Fibroblast of skin of right biceps (primary cell): ENCODE measurements at places on chromosomes 13 and 19.

GRCh38 chr19:23070353-23071146, 46.3 kb upstream of the ZNF730 start:
- peak; percentile 23 for DNase-seq

- peak; percentile 95 for DNase-seq
These were observed 8.0 kb downstream of the MYO1F start for GRCh38 chr19:8569066-8569771.

DNA sequence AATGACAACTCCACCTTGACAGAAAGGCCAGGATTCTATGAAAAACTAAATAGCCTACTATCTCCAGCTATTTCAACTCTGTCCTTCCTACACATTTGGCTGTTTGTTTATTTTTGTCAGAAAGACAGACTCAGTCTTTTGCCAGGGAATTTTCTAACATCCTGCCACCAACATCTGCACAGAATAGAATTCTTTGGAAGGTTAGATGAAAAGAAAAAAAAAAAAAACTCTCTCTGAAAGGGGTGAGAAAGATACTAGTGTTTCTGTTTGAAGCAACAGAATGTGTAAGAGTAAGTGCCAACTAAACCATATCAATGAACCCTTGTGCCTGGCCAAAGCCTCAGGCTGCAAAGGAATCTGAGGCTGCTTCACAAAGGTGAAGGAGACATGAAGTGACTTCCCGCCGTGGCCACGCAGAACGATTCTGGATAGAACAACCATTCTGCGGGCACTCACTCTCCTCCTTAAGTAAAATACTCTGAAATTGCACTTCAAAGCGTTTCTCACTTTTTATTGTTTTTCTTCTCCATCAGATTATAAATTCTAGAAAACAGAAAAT, 498.2 kb downstream of the IRS2 start:
- no peak for DNase-seq

GRCh38 chr13:61179741-61180140, 235.9 kb downstream of the PCDH20 start:
- DNase-seq: no peak

DNA sequence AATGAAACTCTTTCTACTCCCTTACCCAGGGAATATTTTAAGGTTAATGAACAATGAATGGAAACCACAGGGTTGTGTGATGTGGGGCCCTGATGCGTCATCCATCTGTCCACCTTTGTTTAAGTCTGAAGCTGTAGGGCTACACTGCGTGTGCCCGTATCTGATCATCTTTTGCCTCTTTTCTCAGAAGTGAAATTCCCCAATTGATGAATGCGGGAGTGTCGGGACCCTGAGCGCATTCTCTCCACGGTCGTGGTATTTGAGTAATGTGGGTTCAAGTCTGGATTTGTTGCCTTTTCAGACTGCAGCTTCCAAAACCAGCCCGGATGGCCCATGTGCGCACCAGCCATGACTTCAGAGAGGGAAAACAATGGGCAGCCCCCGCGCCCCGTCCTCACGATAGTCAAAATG, 112.3 kb downstream of the COL4A2 start:
- no peak for DNase-seq

DNA sequence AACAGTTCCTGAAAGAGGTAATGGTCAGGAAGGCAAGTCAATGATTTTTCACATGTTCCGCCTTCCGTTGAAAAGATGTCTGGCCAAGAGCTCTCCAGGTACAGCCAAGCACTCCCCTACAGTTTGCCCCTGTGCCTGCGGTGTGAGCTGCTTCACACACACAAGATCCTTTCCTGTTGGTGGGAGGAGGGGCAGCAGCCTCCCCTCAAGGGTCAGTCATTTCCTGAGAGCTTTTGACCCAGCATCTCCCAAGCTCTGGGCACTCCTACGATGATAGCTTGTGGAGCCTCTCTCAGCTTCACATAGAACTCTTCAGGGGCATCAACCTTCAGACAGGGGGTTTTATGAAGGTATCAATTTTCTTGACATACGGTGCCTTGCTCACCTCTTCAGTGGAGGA, 86.9 kb downstream of the DOCK9 start:
- DNase-seq: no peak

GRCh38 chr19:961866-962620, 22.1 kb upstream of the WDR18 start:
- DNase-seq: no peak

DNA sequence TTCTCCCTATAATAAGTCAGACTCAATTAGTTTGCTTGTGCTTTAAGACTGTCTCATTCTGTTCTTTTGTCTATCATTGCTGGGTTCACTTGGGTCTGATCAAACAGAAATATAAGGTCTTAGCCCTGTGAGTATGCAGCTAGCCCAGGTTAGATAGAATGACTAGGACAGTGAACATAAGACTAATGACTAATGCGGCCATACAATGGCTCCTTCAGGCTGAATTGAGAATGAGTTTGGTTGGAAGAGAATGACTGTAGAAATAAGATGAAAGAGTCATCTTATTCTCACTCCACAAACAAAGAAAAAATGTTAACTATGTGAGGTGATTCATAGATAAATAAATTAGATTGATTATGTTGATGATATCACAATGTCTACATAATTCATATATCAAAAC, 50.1 kb upstream of the OBI1 start:
- no peak for DNase-seq

GRCh38 chr19:51440846-51441409, 17.3 kb downstream of the SIGLEC8 start:
- DNase-seq: no peak

- peak; percentile 63 for DNase-seq
These were observed 13.2 kb upstream of the CREB3L3 start for GRCh38 chr19:4140237-4140711.

- no peak for DNase-seq
These were observed 111.8 kb downstream of the ESD start for GRCh38 chr13:46685006-46685730.

DNA sequence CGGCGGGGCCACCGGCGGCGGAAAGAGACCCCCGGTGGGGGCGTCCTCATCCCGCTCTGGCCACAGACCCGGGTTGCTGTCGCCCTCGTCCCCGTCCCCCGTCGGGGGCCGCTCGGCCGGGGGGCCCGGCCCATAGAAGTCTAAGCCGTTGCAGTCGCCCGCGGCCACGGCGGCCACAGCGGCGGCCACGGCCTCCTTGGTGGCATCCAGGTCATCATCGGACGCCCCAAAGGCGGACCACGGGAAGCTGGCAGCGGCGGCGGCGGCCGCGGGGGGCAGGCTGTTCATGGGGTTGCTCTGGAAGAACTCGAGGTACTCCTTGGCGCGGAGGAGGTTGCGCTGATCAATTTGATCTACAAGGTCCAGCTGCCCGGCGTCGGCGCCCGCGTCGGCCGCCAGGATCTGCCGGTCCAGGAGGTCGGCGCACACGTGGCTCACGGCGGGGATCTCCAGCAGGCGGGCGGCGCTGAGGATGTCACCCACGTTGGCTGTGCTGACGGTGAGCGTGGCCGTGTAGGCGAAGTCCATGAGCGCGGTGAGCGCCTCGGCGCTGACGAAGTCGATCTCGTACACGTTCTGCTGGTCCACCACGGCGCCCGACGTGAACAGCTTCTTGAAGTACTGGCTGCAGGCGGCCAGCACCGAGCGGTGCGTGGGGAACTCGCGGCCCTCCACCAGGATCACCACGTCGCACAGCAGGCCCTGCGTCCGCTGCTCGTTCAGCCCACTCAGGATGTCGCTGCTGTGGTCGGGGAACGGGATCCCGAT, 12.1 kb downstream of the ZBTB7A start:
- DNase-seq: no peak

DNA sequence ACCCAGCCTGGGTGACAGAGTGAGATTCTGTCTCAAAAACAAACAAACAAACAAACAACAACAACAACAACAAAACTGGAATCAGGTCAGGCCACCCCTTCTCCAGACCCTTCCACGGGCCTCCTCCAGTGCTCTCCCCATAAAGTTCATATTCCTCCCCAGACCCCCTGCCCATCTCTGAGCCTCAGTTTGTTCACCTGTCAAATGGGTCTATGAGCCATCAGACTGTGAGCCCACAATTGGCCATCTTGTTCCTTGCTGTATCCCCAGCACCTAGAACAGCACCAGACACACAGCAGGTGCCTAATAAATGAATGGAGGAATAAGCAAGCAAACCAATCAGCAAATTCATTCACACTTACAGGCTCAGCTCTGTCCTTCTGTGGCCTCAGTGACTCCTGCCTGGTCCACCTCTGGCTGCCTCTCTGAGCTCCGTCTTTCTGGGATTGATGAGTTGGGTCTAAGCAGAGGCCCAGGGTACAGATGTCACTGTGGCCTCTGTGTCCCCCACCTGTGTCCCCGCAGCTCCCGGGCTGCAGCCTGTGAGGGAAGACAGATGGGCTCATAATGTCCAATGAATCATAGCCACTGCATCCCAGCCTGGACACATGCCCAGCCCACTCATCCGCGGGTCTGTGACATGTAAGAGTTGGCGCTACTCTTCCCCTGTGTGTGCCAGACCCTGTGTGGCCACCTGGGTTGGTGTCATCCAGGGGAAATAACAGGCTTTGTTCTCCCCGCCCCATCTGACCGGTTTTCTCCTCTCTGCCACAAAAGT, 19.6 kb upstream of the PTPRS start:
- DNase-seq: peak; percentile 47

DNA sequence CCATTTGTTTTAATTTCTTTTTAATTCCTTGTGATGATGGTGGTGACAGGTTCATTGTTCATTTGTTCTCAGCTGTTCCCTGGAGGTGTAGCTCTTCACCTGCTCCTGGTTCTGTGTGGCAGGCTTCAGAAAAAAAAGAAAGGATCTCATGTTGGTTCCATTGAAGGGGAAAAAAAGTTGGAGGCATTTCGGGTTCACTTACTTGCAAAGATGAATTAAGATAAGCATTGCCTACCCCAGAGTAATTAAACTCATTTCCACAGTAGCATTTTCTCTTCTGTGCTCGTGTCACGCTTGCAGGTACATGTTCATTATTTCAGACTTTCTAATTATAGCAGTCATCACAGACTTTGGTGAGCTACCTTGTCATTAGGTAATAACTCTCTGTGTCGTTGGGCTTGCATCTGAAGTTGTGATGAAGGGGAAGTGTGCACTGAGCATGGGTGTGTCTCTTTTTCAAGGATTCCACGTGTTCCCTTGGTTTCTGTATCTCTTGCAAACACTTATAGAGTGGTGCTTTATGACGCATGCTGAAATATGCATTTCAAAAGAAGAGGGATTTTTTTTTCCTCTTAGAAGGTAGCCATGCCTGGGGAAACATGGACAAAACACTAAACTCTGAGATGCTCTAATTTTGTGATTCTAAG, 69.1 kb downstream of the MTUS2 start:
- DNase-seq: no peak

DNA sequence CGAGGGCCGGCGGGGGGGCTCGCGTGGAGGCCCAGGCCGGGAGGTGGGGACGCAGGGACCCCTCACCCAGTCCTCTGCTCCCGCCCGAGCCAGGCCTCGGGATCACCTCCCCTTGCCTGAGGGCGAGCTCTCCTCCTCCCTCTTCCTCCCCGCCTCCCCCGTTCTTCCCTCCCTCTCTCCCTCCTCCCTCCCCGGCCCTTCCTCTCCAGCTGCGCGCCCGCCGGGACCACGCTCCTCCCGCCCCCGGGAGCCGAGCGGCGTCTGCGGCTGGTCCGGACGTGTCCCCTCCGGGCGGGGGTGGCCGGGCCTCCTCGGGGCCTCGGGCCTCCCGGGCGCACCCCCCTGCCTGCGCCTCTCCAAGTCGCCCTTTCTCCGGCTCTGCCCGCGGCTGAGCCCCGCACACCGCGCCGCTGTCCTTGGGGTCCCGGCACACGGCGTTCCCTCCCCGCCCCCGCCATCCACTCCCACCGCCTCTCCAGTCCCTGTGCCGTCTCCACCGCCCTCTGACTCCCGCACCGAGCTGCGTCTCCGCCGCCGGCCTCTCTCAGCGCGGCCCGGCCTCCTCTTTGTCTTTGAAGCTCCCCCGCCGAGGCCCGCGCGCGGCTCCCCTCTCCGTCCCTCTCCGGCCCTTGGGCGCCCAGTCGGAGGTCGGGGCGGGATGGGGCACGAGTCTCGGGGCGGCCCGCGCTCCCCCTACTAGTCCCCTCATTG, 5.7 kb downstream of the SOX1 start:
- DNase-seq: no peak

DNA sequence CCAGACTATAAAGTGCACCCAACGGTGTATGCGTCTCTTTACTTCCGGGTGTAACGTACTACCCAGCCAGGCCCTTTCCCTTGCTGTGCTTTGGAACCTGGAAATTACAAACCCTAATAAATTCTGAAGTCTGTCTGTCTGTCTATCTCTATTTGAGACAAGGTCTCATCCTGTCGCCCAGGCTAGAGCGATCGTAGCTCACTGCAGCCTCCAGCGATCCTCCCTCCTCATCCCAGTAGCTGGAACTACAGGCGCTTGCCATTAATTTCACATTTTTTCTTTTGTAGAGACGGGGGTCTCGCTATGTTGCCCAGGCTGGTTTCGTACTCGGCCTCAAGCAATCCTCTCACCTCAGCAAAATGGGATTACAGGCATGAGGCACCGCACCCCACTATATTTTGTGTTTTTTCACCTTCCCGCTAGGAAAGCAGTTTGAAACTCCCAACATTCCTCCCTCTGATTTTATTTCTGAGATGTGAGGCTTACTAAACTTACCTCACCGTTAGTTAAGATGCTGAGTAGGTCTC, 469 bp upstream of the RNF6 start:
- no peak for DNase-seq

GRCh38 chr13:48574041-48574796, 41.3 kb upstream of the RCBTB2 start:
- no peak for DNase-seq

GRCh38 chr19:9721861-9722260, 46.7 kb downstream of the ZNF846 start:
- no peak for DNase-seq

GRCh38 chr19:56083668-56084067, 37.4 kb downstream of the ZNF787 start:
- DNase-seq: no peak

- DNase-seq: no peak
These were observed 123.6 kb downstream of the PCDH9 start for GRCh38 chr13:67106502-67107057.

DNA sequence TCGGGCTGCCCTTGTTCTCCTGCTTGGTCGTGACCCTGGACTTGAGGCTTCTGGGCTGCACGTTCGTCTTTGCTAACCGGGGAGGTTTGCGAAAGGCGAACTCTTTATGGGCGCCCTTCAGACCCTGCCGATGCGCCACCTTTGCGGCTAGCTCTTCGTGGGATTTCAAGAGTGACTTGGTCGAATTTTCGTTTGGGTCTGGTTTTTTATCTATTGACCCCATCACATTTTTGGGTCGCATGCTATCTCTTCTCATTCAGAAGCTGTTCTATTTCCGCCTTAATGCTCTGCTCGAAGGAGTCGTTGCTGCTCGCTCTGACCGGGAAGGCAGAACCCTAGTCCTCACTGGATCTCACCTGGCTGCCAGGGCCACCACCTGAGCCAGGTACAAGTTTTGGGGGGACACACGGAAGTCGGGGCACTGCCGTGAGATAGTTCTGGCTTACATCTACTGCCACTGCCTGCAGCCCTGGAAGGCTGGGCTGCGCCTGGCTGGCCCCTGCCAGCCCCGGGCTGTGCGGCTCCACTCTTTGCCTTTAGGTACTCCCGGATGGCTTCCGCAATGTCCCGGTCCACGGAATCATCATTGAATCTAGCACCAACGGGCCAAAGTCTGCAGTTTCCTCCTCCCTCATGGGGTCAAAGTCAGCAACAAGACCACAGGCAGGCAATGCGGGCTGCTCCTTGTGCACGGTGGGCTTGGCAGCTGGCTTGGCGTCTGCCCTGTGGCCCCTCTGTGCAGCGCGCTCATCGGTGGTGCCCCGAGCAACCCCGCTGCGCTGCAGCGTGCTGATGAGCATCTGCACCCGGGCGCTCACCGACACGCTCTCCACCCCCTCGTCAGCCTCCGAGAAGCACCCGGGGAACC, 16.2 kb downstream of the RB1 start:
- no peak for DNase-seq

GRCh38 chr19:56692206-56692895, 20.8 kb upstream of the ZNF835 start:
- no peak for DNase-seq

- no peak for DNase-seq
These were observed 37.4 kb upstream of the ZNF724 start for GRCh38 chr19:23287620-23288019.
